ENCODE measurements at places on chromosomes 2 and 18. TPM values are rescaled to one million over a fixed set of nuclear protein-coding genes. Genes with fewer than 3 reads are reported as not detected.

The DUSP2 gene
- 6.1 TPM for total RNA-seq

The KLHL14 gene
- 0.45 TPM for total RNA-seq

The UGT1A5 gene
- not detected for total RNA-seq

The DSC1 gene
- not detected for total RNA-seq

The ALPI gene
- 0.71 TPM for total RNA-seq

The UNC80 gene
- not detected for total RNA-seq

The SAG gene
- not detected for total RNA-seq

The PDE11A gene
- 1.00 TPM for total RNA-seq

The EML6 gene
- 2.4 TPM for total RNA-seq

The ACADL gene
- 10.9 TPM for total RNA-seq

Data from mesenteric fat pad (tissue), 1 donor.